ENCODE measurements at places on chromosomes 6 and 20. TPM values are rescaled to one million over a fixed set of nuclear protein-coding genes. Genes with fewer than 3 reads are reported as not detected.

The SLC44A4 gene
- not detected for total RNA-seq

The PHACTR3 gene
- 37.3 TPM for total RNA-seq

The GPX5 gene
- total RNA-seq, result not detected

The CFB gene
- 25.8 TPM for total RNA-seq

The KCNK16 gene
- not detected for total RNA-seq

- no peak for ATAC-seq
Measured at GRCh38 chr6:109356237-109356636, 26.0 kb downstream of the CD164 start.

DNA sequence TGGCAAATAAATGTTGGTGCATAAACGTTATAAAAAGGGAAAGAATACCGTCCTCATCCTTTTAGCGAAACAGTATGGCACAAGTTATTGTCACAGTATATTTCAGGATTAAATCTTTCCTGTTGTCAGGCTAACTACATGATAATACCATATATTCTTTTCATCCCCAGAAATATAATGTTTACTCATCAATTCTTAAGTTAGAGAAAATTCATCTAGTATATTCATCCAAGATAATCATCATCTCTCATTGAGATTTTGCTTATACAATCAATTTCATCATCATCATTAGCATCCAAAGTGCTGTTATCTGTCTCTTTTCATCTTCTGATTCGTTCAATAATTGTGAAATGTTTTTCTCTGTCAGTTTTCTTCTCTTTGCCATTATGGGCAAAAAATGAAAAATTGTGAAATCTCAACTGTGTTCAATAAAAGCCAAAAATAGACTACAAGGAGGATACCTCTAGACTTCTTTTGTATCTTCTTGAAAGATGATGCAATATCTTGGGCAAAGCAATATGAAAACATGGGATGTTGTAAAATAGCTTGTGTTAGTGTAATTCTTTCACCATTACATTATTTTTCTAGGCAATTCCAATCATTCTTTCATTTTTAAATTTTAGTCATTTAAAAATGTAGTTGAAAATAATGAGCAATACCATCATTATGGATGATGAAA, 2.6 kb downstream of the SPACA1 start:
- no peak for ATAC-seq

GRCh38 chr20:1345030-1345755, 16.3 kb upstream of the SDCBP2 start:
- ATAC-seq, result no peak

GRCh38 chr6:80148220-80148619, 41.7 kb downstream of the BCKDHB start:
- no peak for ATAC-seq

GRCh38 chr6:44538807-44539201, 151.3 kb downstream of the CDC5L start:
- ATAC-seq, result peak; percentile 93

- ATAC-seq, result no peak
Measured at GRCh38 chr6:105499931-105500330, 97.0 kb upstream of the PREP start.

GRCh38 chr6:16487996-16488674, 249.7 kb downstream of the GMPR start:
- no peak for ATAC-seq

- ATAC-seq, result no peak
Measured at GRCh38 chr6:149185799-149186357, 131.6 kb upstream of the TAB2 start.

DNA sequence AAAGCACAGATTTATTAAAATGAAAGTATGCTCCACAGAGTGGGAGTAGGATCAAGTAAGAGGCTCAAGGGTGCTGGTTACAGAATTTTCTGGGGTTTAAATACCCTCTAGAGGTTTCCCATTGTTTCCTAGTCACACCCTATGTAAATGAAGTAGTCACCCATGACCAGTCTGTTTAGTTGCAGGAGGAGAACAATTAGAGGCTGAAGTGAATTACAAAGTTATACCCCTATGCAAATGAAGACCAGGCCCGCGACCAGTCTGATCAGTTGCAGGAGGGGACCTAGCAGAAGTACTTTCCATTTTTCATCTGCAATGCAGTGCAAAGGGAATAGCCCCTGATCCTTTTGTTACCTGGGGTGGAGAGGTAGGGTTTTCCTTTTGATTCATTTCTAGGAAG, 11.8 kb upstream of the FILIP1 start:
- peak; percentile 65 for ATAC-seq

Measured in motor neuron (in vitro differentiated cells).